ENCODE measurements at places on chromosomes 2 and 18.

DNA sequence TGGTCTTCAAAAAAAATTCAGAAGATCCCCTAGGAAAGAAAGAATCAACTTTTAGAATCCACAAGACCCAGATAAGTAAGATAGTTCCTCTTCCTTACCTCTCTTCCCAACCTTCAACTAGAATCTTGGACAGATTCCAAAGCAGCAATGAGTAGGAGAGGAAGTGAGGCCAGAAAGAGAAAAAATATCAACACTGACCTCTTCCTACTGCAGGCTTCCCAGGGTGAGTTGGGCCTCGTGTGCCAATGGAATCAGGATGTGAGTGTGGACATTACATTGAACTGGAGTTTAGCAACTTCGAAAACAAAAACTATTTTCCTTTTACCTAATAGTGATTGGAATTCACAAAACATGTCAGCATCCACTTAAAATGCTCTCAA lies 102.5 kb upstream of the PIEZO2 start:
- no peak for DNase-seq

DNA sequence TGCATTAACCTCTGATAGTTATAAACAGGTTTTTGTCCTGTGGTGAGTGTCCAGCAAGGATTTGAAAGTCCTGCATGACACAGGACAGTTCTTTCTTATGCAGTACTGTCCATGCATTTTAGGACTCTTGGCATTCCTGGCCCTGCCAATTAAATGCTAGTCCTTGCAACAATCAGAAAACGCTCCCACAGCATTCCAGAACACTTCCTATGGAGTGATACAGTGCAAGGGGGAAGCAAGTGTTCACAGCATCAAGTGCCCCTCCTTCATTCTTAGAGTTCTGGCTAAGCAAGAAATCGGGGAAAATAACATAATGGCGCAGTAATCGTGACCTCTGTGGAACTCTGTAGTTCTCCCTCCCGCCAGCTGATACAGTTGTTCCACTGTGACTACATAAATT lies 62.9 kb downstream of the ARHGAP28 start:
- no peak for DNase-seq

DNA sequence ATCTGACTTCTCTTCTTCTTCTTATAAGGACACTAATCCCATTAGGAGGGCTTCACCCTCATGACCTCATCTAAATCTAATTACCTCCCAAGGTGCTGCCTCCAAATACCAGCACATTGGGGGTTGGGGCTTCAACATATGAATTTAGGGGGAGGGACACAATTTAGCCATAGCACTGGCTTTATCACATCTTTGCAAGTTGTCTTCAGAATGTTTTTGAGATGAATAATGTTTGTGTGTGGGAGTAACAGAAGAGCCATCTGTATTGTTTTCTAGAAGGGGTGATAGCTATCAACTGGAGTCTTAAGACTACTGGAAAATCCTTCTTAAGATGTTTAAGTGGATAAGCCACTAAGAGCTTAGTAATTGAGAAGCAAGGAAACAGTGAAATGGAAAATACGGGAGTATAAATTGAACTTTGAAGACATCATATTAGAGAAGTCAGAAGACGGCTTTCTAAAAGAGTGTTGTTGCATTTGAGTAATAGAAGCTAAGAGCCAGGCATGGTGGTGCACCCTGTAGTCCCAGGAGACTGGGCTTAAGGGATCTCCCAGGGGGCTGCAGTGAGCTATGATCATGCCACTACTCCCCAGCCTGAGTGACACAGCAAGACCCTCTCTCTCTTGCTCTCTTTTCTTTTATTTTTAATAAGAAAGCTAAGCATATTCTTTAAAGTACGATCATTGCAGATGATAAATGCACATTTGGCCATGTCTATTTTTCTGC lies 32.6 kb upstream of the B3GNT2 start:
- no peak for DNase-seq

- DNase-seq, result no peak
Measured at GRCh38 chr2:46580416-46580815, 101.1 kb downstream of the TMEM247 start.

DNA sequence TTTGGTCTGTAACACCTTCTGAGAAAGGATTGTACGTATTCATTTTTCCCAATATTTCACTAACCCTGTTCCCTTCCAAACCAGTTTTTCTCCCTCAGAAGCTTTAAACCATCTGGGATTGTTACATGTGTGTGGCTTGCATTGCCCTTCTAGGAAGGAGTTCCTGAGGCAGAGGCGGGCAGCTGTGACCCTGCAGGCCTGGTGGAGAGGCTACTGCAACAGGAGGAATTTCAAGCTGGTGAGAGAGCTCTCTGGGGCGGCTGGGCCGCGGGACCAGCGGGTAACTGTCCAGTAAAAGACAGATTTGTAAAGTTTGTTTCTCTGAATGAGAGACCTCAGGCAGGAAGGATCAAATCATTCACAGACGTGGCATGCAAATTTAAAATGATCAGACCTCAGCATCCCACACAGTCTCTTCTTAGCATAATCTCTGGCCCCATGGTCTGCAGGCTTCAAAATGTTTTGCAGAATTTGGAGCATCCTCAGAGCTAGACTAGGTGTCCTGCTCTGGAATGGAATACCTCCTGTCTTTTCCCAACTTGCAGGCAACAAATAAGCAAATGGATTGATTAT lies 40.2 kb upstream of the GPR17 start:
- no peak for DNase-seq

DNA sequence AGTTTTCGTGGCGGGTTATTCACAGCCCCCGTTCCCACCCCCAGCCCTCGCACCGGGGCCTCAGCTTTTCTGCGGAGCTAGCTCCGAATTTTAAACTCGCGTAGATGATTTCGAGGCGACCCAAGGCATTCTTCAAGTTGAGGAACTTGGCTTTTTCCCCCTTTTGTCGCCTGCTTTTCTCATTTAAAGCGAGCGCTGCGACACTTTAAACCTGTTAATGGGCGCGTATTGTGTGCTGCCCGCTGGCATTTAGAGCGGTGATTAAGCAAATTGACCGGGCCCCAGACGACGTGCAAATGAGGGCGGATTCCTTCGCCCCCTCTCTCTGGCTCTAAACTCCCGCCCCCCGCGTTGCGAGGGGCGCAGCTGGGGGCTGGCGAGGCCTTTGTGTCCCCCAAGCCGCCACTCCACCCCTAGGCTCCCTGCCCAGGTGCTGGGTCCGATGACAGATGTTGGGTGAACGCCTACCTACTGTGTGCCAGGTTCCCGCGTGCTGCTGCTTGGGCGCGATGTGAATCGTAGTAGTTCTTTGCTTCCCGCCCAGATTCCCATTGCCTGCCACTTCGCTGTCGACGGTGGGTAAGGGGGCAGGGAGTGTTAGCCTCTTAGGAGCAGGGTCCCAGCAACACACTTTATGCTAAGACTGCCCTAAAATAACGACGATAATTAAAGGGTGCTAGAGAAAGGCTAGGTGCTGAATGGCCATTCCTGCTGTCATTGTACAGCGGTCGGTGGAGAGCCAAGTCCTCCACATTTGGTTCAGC lies 1.9 kb downstream of the TCF7L1 start:
- no peak for DNase-seq

DNA sequence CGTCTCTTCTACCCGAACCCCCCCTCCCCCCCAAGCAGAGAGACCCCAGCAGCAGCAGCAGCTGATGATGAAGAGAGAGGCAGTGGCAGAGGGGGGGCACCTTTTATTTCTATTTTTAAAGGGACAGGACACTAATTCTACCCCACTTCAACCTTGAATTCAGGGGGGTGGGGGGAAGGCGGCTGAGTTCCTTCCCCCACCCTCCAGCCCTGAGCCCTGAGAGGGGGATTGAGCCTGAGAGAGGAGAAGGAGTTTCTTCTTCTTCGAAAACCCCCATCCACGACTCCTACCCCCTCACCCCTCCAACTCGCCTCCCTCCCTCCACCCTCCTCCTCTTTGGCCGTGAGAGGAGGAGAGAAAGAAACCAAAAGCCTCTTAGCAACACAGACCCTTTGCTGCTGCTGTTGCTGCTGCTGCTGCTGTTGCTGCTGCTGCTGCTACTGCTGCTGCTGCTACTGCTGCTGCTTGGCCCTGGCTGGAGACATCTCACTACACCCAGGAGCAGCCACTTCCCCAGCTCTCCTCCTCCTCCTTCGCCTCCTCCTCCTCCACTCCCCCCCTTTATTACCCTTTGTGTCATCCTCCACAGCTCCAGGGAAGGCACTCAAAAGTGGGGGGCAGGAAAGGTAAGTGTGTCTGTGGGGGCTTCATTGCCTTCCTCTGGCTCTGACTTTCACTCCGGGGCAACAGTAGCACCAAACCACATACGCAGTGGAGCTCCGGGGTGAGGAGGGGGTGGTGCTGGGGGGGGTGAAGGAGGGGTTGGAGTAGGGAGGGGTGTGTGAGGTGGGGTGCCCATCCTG lies at the start of gene MBD5:
TSS of gene MBD5 (plus strand) at position 33 of the 803 bp plus-strand sequence.
- DNase-seq, result peak; percentile 49

- no peak for DNase-seq
Measured at GRCh38 chr2:60602828-60603532, 49.5 kb upstream of the BCL11A start.

DNA sequence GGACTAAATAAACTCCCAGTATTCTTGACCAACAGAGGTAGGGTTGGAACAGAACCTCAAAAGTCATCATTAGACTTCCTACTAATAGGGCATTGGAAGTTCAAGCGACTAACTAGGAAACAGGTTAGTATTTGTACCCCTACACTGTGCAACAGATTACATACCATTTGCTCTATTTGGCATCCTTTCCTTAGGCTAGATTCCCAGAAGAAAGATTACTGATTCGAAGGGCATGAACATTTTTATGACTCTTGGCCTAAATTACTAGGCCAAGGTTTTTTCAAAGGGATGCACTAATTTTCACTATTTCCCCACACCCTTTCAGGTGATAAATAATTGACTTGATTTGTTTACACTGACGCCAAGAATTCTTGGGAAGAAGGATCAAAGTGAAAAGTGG lies 104.8 kb upstream of the CYP1B1 start:
- no peak for DNase-seq

DNA sequence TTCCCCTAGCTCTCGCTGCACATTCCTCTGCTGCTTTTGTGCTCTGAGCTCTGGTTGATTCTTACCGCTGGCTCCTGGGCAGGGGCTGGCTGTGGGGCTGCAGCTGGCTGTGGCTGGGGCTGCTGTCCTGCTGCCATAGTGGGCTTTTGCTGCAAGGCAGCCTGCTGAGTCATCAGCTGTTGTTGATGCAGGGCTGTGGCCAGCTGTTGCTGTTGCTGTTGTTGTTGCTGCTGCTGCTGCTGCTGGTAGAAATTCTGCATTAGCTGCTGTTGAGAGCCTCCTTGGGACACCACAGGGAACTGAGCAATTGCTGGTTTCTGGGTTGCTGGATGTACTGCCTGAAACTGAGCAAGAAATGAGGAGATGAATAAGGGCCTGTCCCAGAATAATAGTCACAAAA lies 77.2 kb upstream of the NFU1 start:
- no peak for DNase-seq

GRCh38 chr18:40160361-40160760 lies 1794.7 kb upstream of the PIK3C3 start:
- DNase-seq, result no peak

GRCh38 chr2:109348190-109348589 lies 219.2 kb downstream of the SH3RF3 start:
- no peak for DNase-seq

DNA sequence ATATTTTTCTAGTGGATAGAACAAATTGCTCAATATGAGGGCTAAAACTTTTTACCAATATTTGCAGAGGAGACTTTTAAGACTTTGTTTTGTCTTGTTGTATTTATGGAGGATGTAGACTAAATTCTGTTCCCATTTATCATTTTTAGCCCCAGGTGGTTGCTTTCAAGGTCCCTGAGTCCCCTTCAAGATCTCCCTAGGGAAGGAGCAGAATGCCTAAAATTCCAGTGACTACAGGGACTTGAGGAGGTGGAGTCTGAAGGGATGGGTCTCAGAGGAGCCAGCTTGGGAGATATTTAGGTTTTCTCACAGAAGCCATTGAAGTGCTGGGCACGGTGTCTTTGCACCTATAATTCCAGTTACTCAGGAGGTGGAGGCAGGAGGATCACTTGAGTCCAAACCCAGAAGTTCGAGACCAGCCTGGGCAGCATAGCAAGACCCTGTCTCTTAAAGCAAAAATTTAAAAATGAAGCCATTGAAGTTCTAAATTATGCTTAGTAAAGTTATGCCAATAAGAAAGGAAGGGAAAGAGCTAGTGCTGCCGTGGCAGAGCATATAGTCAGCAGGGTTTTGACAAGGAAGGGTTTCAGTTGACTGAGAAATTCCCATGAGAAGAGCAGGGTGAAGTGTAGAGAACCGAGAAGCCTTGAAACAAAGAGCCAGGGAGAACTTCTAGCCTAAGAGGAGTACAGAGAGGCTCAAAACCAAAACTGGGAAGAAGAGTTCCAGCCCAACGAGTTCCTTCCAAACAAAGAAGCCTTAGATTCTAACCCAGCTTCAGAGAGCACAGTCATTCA lies 43.4 kb downstream of the COMMD1 start:
- no peak for DNase-seq

DNA sequence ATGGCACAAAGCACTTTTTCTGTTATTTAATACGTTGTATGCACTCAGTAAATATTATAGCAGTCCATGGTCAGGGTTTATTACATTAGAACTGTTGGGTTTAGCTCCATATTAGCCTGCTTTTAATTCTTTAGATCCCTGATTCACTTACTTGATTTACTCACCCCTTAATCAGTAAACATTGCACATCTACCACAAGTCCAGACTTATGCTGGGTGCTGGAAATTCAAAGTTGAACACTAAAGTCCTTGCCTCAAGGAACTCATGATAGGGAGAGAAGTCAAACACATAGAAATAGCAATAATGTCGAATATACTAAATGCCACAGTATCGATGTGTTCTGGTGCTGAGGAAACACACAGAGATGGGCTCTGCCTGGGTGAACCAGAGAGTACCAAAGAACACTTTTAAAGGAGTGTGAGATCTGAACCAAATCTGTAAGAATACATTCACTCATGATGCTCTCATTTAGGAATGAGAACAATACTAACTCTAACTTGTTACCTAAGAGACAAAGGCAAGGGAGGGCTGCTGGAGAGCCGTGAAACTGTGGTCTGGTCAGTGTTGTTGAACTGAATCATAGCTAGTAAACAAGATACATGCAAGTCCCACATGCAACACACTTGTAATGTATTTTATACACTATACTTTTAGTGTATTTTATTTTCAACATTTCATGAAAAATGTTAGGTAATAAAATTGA lies 4.9 kb downstream of the STAT4 start:
- DNase-seq, result no peak

DNA sequence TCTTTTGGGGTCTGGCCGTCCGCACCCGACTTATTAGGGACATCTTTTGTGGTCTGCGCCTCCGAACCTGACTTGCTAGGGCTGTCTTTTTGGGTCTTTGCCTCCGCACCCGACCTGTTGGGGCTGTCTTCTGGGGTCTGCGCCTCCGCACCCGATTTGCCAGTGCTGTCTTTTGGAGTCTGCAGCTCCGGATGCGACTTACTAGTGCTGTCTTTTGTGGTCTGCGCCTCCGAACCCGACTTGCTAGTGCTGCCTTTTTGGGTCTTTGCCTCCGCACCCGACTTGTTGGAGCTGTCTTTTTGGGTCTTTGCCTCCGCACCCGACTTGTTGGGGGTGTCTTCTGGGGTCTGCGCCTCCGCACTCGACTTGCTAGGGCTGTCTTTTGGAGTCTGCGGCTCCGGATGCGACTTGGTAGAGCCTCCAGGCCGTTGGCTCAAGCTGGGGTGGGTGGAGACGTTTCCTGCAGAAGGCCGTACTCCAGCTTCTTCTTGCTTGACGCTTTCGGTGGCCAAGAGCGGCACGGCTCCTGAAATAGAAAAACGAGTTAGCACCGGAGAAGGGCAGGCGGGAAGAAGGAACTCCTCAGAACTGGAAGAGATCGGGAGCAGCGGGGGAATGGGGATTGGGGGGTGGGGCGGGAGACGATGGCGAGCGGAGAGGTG lies 498 bp downstream of the TGOLN2 start:
- DNase-seq, result peak; percentile 65

GRCh38 chr18:22194151-22194598 lies 24.8 kb downstream of the GATA6 start:
- DNase-seq, result no peak
